ENCODE measurements at places on chromosomes 13 and 19.

- DNase-seq = no peak
Measured at GRCh38 chr19:8615813-8616596, 5.5 kb upstream of the ADAMTS10 start.

DNA sequence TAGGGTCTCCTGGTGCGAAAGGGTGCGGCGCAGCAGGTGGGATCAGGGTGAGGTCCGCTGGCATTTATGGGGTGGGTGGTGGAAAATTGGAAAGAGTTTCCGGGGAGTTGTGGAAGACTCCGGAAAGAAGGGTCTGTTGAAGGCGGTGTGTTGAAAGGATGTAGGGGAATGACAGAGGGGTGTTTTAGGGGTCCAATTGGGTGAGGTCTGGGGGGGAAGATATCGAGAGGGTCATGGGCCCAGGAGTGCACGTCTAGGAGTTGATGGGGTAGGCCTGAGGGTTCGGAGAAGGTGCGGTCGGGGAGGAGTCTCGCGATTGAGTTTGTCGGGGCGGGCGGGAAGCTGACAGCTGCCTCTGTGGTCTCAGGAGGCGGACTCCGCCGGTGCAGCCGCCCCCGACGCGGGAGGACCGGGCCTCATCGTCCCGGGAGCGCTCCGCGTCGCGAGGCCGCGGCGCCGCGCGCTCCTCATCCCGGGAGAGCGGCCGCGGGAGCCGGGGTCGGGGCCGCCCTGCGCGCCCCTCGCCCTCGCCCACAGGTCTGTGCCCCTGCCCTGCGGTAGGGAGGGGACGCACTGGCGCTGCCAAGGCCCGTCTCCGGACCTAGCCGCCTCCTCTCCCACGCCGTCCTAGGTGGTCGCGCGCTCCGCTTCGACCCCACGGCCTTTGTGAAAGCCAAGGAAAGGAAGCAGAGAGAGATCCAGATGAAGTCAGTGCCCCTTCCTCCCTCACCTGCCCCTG, 7.0 kb downstream of the PGLYRP1 start:
- no peak for DNase-seq

GRCh38 chr13:95604556-95604915, 40.0 kb downstream of the DZIP1 start:
- no peak for DNase-seq

DNA sequence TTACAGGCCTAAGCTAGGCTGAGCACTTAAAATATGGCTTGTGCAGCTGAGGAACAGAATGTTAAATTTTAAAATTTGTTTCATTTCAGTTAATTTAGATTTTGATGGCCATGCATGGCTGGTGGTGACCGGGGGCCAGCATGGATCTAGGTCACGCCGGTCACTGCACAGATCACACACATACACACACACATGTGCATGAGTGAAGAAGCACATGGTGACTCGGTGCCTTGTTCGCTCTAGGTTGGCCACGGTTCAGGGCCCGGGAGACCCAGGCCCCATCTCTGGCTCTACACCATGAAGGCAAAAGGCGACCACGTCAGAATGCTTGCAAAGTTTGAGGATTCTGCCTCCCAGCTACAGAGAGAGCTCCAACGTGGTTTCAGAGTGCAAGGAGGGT, 28.0 kb downstream of the ZFR2 start:
- no peak for DNase-seq

DNA sequence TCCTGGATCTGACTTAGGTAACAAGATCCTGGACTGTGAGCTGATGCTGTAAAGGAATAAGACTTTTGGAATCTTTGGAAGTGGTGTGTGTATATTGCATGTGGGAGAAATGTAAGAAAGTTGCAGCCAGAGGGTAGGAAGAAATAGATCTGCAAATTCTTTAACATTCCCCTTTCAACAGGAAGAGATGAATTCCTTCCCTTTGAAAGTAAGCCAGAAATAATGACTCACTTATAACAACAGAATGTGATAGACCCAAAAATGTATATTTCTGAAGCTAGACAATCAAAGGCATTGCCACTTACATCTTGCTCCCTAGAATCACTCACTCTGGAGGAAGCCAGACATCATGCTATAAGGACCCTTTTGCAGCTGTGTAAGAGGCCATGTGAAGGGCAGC, 9.8 kb upstream of the SIAH3 start:
- DNase-seq = no peak

DNA sequence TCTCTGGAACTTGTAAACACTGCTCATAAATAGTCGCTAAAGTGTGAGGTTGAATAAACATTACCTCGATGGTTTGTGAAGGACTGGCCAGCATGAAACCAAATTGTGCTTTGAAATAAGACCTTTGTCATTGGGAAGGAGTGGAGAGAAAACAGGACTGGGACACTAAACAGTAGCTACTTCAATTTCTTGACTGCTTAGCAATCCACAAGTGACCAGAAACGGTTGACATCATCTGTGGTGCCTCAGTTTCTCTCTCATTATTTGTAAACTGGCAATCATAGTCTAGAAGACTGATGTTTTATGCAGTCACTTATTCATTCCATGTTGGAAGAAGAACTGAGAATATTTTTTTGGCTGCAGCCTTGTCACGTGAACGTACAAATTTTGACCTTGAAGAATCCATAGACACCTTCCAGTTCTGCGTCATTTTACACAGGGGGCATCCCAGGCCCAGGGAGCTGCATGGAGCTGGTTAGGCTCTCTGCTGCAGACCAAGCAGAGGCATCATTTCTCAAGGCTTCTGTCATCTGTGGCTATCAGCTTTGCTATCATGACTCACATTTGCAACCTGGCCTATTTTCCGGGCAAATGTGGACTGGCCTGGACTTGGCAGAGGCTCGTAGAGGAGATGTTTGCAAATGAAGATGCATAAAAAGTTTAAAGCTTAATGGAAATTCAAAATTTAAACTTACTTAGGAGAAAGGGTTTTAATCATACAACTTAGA, 391.8 kb downstream of the FGF9 start:
- DNase-seq = no peak

DNA sequence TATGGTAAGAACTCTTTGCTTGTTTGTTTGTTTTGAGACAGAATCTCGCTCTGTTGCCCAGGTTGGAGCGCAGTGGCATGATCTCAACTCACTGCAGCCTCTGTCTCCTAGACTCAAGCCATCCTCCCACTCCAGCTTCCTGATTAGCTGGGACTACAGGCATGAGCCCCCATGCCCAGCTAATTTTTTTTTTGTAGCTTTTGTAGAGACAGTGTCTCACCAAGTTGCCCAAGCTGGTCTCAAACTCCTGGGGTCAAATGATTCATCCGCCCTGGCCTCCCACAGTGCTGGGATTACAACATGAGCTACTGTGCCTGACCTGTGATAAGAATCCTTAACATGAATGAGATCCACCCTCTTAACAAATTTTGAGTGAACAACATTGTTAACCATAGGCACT, 183.9 kb upstream of the TSHZ3 start:
- DNase-seq = no peak

- no peak for DNase-seq
Measured at GRCh38 chr13:80040981-80041317, 300.0 kb downstream of the SPRY2 start.

GRCh38 chr13:48731957-48732569, 78.3 kb downstream of the CYSLTR2 start:
- no peak for DNase-seq

GRCh38 chr19:11693505-11694499, 44.9 kb downstream of the ZNF823 start:
- DNase-seq = peak; percentile 69

GRCh38 chr13:111337206-111337605, 16.8 kb downstream of the TEX29 start:
- DNase-seq = peak; percentile 76

GRCh38 chr13:19817510-19818158, 34.9 kb upstream of the PSPC1 start:
- DNase-seq = no peak

GRCh38 chr13:83881140-83881684, 1.1 kb downstream of the SLITRK1 start:
- no peak for DNase-seq

DNA sequence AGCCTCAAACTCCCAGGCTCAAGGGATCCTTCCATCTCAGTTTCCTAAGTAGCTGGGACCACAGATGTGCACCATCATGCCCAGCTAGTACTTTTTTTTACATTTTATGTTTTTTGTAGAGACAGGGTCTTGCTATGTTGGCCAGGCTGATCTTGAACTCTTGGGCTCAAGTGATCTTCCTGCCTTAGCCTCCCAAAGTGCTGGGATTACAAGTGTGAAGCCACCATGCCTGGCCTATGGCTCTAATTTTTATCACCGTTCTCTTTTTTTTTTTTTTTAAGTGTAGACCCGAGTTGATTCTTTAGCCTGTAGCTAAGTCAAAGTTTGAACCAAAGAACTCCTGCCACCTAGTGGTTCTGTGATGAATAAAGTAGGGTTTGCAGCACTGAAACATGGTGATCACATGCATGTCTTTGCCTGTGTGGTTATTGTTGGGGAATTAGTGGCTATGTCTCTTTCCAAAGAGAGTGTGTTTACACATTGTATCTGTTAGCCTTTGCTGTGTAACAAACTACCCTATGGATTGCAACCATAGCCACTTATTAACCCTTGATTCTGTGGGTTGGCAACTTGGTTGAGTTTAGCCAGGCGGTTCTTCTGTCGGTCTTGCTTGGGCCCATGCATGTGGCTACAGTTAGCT, 11.6 kb downstream of the NFILZ start:
- DNase-seq = no peak

DNA sequence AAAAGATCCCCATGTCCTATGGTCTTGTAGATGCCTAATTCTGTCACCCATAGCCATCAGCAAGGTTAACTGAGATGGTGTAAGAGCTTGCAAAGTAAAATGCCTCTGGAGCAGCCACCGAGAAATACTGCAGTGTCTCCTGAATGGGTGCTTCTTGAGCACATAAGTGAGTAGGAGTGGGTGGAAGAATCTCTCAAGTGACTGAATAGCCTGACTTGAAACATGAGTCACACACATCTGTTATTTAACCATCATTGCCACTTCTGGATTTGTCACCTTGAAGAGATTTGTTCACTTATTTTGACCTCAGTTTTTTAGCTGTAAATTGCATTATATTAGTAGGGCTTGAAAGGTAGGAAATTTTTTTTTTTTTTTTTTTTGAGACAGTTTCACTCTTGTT, 2.3 kb downstream of the ZNF714 start:
- DNase-seq = peak; percentile 54

DNA sequence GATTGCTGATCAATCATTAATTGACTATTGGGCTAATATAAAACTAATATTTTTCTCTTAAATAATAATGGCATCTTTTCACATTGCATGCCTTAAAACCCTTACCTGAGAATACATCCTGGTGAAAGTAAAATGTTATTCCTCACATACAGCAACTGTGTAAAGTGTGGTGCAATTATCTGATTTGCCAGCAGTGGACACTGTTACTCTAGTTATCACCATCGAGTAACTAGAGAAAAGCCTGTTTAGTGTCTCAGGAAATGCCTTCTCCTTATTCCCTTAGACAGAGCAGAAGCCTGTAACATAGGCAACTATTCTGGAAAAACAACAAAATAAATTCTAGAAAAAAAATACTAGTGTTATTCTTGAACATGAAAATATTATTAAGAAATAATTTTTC, 459.8 kb downstream of the FGF14 start:
- DNase-seq = no peak
